Activated CD8-positive, alpha-beta memory T cell treated with anti-CD3 and anti-CD28 coated beads for 4 hours (primary cell): ENCODE measurements at places on chromosomes 12 and 14.

DNA sequence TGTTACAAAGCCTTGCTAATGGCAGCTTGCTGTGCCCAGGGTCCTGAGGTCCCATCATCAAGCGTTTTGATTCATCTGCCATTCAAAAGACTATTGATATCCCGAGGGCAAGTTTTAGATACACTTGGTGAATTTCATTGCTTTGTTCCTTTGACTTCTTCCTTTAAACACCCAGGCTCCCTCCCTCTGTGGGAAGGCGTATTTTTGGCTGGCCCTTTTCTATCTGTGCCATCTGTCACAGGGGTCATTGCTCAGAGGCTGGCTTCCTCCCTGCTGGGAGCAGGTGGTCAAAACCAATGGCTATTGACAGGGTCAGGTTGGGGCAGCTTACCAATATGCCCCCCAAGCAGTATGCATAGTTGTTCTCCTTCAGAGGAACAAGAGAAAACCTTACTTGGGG, 40.0 kb downstream of the SCN8A start:
- no peak for DNase-seq

- DNase-seq, result no peak
These were observed 19.9 kb downstream of the POU6F1 start for GRCh38 chr12:51197736-51198567.

GRCh38 chr12:5901416-5901815, 43.6 kb downstream of the ANO2 start:
- no peak for DNase-seq

- no peak for DNase-seq
These were observed 135.4 kb upstream of the MDM1 start for GRCh38 chr12:68467514-68467913.

DNA sequence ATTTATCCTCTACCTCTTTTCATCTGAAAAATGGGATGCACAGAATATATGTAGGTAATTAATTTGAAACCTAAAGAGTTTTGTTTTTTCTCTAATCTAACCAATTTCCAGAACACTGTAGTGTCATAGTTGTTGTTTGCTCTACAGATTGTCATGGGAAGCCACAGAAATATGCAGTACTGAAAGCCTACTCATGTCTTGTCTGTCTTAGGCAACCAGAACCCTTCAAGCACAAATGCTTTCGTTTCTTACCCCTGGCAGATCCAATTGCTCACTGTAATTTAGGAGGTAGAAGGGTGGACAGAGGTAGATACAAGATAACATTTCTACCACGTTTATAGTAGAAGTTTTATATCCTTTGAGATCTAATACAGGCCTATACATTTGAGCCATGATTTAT, 330.2 kb upstream of the NOVA1 start:
- no peak for DNase-seq

DNA sequence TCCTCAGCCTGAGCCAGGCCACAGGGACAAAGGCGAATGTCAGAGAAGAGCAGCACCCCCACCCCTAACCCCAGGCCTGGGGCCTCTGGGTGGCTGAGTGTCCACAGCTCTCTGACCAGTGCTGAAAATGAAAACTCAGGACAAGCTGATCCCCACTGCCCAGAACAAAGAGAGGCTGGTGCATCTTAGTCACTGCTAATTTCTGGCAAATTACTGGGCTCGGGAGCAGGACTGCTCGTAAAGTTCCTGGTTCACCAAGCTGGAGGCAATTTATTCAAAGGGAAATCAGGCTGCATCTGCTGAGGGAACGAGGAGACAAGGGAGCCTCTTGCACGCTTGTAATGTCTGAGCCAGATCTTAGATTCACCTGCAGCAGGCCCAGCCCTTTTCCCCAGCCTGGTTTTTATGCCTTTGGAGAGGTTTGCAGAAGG, 43.2 kb downstream of the CALM1 start:
- DNase-seq, result no peak

GRCh38 chr12:127070515-127071157, 1196.3 kb upstream of the TMEM132C start:
- DNase-seq, result no peak

- DNase-seq, result no peak
These were observed 441.3 kb downstream of the DAD1 start for GRCh38 chr14:22147716-22148115.

GRCh38 chr12:124592481-124593160, 25.2 kb upstream of the NCOR2 start:
- no peak for DNase-seq

- no peak for DNase-seq
These were observed 158.0 kb downstream of the RAD51B start for GRCh38 chr14:67977434-67978034.

GRCh38 chr14:69917287-69917686, 38.1 kb downstream of the SMOC1 start:
- DNase-seq, result no peak

GRCh38 chr14:32189811-32190210, 12.0 kb upstream of the RNU6-7 start:
- no peak for DNase-seq

GRCh38 chr12:108609537-108610335, 11.9 kb upstream of the TMEM119 start:
- no peak for DNase-seq

DNA sequence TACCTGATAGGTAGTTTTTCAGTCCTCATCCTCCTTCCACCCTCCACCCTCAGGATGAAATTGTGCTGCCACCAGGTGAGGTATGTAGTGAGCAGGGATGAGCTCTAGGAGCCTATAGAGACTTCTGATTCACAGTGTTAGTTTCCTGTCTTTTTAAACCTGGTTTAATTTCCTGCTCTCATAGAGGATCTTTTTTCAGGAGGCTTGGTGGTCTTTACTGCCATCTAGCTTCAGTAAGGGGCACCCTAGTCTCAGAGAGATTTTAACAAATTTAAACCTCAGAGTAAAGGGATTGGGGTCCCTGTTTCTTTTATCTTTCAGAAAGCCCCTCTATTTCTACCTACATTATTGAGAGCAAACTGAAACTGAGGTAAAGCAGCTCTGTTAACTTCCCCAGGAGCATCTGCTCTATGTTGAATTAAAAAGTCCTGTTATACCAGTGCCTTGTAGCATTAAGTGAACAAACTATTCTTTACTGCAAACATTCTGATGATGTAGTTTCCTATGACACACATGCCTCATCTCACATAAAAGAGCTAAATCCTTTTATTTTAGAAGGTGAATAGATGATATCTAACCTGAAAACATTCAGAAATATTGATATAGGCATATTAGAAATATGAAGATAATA, 172.2 kb upstream of the DDHD1 start:
- no peak for DNase-seq

DNA sequence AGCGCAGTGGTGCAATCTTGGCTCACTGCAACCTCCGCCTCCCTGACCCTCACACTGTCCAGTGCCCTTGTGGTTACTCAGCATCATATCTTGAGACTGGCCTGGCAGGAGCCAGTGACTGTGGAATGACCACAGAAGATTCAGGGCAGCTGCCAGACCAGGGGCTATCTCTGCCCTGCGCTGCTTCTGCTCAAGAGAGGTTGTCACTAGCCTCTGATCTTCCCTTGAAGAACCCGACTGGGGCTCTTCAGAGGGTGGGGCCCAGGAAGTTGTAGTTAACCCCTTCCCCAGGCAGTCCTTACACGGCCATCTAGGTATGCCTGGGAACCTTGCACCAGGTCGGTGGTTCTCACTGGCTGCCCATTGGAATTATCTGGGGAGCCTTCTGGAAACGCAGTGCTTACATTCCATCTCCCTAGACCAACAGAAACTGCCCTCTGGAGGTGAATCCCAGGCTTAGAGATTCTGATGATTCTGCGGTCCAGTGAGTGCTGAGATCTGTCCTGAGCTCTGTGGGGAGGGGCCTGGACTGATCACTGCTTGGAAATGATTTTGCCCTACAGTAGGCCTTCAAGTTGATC, 41.4 kb downstream of the PLEKHG3 start:
- no peak for DNase-seq

DNA sequence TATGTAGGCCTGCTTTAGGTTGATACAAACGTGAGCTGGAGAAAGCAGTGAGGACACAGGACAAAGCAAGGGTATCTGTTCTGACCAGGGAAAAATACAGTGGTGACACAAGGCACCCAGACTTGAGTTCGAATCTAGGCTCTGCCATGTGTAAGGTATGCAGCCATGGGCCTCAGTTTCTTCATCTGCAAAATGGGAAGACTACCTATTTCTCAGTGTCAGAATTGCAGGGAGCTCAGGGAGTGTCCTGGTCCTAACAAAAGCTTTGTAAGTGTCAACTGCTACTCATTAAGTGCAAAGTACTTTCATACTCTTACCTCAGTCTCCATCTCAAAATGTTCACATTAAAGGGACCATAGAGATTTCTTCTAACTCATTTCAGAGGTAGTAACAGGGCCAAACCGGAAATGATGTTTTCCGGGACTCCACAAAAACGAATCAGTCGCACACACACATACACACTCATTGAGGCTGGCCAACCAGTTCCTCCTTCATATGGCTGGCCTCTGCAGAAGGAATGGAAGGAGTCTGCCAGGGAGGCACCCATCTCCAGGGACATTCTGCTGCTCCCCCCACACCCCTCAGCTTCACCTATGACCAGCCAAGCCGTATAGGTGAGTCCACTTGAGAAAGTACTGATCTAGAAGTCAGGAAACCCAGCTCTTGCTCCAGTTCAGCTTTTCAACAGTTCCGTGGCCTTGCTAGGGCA, 7.8 kb downstream of the CTDSP2 start:
- DNase-seq, result no peak

- DNase-seq, result peak; percentile 47
These were observed 61.5 kb downstream of the LGMN start for GRCh38 chr14:92686900-92687427.
